Activated CD4-positive, CD25-positive, alpha-beta regulatory T cell treated with anti-CD3 and anti-CD28 coated beads, Interleukin-2, amount 50 U/mL, for 16 hours (primary cell): ENCODE measurements at places on chromosomes 16 and 17.
A peak's percentile ranks its signal among the peaks of the same experiment; 100 is the strongest.

DNA sequence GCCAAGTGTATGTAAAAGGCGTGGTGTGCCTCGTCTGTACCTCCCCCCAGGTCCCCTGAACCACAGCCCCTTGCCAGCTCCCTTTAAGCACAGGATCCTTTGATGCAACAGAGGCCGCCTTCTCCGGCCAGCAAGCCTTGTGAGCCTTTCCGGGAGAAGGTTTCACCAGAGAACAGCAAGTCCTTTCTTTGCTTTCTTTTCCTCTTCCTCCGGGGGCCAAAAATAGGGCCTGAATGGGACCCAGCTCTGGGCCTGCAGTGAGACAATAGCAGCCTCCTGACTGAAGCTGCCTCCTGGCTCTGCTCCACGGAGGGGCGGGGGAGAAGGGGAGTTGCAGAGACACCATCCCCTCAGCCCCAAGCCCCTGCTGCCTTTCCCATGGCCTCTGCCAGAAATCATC, 9.0 kb downstream of the ADGRG1 start:
- no peak for DNase-seq

DNA sequence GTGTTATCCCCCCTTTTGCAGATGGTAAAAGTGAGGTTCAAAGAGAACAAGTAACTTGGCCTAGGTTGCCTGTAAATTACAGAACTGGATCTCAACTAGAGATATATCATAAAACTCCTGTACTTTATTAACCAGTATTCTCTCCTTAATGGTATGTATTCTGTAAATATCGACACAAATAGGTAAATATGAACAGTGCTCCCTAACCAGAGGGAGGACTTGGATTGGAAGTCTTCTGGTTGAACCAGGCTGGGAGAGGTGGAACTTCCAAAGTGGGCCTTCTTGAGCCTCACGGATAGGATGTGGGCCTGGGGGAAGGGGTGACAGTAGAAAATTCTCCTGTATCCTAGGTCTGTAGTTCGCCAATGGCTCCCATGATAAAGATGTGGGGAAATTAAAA, 7.7 kb downstream of the STAT5A start:
- DNase-seq: no peak

- no peak for DNase-seq
Observed at GRCh38 chr16:77331802-77332586, 102.8 kb downstream of the ADAMTS18 start.

- DNase-seq: no peak
Observed at GRCh38 chr16:23496821-23497542, 13.3 kb downstream of the GGA2 start.

GRCh38 chr17:2815781-2816185, 19.5 kb downstream of the RAP1GAP2 start:
- DNase-seq: no peak

GRCh38 chr16:28975158-28975599, 601 bp downstream of the SPNS1 start:
- DNase-seq: no peak

GRCh38 chr16:75482434-75483205, 12.6 kb downstream of the CHST6 start:
- no peak for DNase-seq

DNA sequence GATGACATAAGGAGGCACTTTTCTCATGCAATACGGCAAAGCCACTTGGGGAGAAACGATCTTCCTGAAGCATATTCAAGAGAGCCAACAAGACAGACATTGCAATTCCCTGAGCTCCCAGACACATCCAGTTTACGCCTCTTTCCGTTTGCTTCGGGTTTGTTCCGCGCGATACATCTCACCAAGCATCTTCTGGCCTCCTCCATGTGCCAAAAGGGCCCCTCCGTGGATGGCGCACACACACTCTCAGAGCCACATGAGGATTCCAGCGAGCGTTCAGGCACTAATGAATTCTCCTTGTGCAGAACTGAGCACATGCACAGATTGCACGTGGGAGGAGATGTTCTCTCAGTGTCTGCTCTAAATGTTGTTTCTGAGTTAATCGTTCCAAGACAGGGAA, 146.7 kb upstream of the SHISA6 start:
- no peak for DNase-seq

DNA sequence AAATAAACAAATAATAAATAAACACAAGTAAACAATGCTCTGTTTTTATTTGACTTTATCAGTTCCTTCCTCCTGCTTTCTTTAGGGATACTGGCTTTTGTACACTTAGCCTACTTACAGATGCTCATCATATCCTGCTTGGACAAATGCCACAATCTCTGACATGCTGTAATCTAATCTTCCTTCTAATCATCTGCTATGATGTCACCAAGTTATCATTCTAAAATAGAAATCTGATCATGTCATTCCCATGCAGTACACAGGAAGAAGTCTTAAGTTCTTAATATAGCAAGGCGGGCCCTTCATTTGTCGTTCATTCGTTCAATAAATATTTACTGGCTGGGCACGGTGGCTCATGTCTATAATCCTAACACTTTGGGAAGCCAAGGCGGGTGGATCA, 9.1 kb upstream of the UBB start:
- DNase-seq: no peak

GRCh38 chr17:4080686-4081085, 62.1 kb downstream of the ZZEF1 start:
- no peak for DNase-seq

GRCh38 chr17:18187821-18188761, 4.5 kb downstream of the ALKBH5 start:
- DNase-seq: no peak

- no peak for DNase-seq
Observed at GRCh38 chr17:77535892-77536291, 395.1 kb downstream of the SEC14L1 start.

- no peak for DNase-seq
Observed at GRCh38 chr17:61662741-61663140, 71.7 kb upstream of the NACA2 start.

DNA sequence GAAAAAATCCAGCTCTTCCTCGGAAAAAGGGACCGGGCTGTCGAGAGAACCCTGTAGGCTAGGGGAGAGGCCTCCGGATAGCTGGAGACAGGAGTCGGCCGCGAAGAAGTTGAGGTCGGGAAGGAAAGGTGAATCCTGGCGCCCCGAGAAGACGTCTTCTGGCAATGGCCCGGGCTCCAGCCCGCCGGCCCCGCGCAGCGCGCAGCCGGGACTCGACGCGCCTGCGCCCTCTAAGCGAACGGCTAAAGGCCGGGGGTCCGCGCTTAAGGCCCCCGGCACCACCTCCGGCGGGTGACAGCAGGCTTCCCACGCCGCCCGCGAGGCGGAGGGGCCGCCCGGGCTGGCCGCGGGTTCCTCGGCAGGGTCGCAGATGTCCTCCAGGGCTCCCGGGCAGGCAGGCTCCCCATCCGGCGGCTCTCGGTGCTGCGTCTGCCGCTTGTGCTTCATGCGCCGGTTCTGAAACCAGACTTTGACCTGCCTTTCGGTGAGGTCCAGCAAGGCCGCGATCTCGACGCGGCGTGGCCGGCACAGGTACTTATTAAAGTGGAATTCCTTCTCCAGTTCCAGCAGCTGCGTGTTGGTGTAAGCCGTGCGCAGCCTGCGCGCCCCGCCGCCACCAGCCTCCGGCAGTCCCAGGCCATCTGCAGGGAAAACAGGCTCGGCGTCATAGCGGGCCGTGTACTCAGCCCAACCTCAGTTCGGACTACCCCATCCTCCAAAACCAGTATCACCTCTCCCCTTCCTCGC, 1.6 kb downstream of the HOXB2 start:
- DNase-seq: peak; percentile 9

DNA sequence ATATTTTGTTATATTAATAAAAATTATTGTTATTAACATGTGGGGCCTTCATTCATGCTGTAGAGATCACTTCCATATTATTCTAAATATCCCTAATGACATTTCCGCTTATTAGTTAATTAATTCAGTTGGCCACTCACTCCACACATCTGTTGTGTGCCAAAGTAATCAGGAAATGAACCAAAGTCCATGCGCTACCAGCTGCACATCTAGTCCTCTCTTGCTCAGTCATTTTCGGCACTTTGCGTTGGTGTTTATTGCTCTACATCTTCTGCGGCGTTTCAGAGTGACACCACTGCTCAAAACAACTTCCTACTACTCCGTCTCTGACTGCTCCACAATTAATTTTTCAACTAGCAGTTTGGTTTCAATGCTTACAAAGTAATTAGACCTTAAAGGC, 101.4 kb upstream of the ZFHX3 start:
- no peak for DNase-seq

DNA sequence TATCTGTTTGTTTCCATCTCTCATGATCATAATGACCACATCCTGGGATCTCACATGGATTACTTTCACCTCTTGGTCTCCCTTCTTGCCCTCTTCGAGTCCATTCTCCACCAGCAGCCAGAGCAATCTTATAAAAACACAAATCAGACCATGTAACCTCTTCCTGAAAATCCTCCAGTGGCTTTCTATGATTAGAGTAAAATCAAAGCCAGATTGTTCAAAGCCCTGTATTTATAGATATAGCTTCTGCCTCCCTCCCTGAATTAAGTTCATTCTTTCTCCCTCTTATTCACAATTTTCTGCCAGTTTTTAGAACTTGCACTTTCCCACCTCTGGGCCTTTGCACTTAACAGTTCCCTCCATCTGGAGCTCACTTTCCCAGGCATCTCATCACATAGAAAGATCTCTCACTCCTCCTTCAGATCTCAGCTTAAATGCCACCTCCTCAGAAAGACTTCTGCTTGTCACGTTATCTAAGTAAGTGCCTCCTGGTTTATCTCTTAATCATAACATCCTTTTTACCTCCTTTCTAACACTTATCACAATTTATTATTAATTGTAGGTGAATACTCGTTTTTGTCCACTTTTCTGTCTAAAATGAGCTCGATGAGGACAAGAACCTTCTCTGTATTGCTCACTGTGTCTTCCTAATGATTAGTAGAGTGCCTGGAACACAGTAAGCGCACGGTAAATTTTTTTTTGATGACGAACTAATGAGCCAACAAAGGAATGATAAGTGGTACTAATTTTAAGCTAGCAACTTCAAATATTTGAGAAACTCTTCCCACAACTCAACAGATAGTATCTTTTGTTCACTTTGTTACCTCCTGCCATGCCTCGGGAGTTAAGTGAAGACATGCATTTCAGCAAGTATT, 80.5 kb downstream of the CYB561 start:
- no peak for DNase-seq

- DNase-seq: no peak
Observed at GRCh38 chr17:66348584-66349165, 46.3 kb downstream of the PRKCA start.

DNA sequence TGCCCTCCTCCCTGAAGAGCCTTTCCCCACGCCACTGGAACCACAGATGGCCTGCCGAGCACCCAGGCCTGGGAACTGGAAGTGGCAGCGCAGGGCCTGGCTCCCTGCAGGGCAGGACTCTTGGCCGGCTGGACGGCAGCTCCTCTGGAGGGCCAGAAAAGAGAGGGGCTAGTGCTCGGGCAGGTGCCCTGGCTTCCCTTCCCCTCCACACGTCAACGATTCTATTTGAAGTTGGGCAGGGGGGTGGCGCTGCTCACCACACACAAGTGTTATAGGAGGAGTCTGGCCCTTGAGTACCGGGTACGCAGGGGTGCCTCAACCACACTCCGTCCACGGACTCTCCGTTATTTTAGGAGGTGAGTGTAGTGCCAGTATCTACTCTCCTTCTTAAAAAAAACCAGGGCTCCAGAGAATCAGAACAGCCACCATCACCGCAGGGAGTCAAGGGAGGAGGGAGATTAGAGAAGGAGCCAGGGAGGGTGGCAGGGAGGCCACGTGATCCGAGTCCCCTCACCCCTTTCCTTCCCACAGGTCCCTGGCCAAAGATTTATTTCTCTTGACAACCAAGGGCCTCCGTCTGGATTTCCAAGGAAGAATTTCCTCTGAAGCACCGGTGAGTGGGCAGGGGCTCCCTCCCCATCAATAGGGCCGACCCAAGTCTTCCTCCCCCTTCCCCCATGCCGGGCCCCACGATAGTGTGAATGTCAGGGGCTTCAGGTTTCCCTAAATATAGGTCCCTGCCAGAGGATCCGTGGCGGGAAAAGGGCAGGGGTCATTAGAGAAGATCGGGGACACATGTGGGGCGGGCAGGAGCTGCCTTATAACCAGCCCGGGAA, 1.4 kb upstream of the ALDOA start:
- DNase-seq: peak; percentile 45

GRCh38 chr16:29791845-29792807, 1.6 kb downstream of the KIF22 start:
- DNase-seq: no peak

DNA sequence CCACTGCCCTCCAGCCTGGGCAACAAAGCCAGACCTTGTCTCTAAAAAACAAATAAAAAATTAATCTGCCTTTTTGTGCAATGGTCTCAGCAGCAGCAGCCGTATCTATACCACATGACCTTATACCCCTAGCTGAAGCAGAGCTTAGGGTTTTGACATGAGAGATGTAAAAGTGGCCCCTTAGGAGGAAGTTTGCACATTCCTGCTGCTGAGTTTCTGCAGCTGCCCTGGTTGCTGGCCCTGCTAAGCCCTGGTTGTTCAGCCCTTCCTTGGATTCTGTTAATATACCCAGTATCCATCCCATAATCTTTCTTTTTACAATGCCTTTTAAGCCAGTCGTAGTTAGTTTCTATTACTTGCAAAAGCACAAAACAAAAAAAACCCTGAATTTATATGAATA, 33.0 kb upstream of the PRKCB start:
- DNase-seq: no peak

DNA sequence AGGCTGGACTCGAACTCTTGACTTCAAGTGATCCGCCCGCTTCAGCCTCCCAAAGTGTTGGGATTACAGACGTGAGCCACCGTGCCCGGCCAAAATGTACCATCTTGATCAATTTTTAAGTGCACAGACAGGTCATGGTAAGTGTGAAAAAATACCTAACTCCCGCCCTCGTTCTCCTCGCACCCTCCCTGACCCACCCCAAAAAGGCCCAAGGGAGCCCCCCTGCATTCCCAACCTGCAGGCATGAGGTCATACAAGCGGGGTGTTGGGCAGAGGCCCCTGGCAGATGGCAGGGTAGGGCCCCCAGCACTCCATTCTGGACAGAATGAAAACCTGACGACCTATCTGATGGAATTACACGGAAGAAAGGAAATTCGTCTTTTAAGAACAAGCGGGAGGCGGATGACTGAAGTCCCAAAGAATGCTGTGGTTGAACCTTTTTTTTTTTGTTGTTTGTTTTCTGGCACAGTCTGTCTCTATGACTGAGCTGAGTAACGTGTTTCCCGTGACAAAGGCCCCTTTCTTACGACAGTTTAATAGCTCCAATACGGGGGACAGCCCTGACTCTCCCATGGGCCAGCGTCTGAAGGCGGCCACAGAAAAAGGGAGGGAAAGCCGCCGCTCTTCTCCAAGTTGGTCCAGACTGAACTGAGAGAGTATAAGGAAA, 376.4 kb downstream of the SLC39A11 start:
- DNase-seq: no peak
